ENCODE measurements at places on chromosomes 2 and 18. TPM values are rescaled to one million over a fixed set of nuclear protein-coding genes. Genes with fewer than 3 reads are reported as not detected.

KLHL41 gene
- 2,952 TPM for total RNA-seq

TEKT4 gene
- not detected for total RNA-seq

DNA sequence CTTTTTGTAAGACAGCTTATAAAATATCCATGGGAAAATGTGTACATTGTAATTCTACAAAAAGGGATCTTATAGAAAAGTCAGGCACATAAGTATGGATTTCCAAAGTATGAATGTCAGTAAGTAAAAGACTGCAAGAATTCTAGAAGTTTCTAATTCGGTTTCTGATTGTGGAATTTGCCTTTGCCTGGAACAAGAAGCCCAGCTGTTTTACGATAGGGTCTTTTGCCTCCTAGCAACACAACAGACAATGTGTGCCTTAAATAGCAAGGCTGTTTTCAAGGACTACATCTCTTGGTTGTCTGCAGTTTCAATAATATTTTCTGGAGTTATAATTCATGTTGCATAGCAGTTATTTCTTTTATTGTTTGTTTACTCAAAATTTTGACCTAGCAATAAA, 312.9 kb downstream of the MTX2 start:
- no peaks in the 10 kb centered on the region for H3K27me3 ChIP-seq
- no peak overlapping the region for H3K27ac ChIP-seq
- no peaks in the 10 kb centered on the region for H3K36me3 ChIP-seq
- H3K4me3 ChIP-seq, result no peak overlapping the region

GRCh38 chr2:230160112-230160660, 59.6 kb downstream of the SP110 start:
- DNase-seq, result no peak
- no peaks in the 10 kb centered on the region for H3K27me3 ChIP-seq

DNA sequence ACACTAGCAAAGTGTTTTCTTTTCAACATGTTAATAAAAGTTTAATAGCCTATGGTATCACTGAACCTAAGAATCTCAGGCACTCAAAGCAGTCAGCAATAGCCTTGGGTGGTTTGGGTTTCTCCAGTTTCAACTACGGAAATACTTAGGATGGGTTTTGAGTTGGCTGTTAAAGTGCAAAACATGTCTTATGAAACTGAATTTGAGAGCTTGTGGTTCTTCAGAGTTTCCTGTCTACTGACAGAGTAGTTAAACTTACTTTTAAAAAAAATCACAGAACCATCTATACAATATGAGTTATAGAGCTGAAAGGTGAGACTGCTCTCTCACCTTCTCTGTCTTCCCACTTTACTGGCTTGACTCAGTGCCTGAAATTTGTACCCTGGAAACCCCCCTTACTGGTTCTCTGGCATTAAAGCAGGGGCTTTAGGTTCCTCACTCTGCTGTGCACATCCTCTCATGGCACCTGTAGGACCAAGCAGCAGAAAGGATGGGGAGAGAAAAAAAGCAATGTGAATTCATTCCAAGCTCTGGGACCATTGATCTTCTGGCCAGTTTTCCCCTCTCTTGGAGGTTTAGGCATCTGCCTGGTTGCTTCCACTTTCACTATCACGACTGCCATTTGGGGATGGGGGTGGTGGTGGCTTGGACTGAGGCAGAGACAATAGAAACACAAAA, 18.1 kb downstream of the CCDC141 start:
- H3K4me3 ChIP-seq, result no peak overlapping the region
- no peaks in the 10 kb centered on the region for H3K36me3 ChIP-seq
- no peaks in the 10 kb centered on the region for H3K27me3 ChIP-seq
- H3K27ac ChIP-seq, result no peak overlapping the region

DNA sequence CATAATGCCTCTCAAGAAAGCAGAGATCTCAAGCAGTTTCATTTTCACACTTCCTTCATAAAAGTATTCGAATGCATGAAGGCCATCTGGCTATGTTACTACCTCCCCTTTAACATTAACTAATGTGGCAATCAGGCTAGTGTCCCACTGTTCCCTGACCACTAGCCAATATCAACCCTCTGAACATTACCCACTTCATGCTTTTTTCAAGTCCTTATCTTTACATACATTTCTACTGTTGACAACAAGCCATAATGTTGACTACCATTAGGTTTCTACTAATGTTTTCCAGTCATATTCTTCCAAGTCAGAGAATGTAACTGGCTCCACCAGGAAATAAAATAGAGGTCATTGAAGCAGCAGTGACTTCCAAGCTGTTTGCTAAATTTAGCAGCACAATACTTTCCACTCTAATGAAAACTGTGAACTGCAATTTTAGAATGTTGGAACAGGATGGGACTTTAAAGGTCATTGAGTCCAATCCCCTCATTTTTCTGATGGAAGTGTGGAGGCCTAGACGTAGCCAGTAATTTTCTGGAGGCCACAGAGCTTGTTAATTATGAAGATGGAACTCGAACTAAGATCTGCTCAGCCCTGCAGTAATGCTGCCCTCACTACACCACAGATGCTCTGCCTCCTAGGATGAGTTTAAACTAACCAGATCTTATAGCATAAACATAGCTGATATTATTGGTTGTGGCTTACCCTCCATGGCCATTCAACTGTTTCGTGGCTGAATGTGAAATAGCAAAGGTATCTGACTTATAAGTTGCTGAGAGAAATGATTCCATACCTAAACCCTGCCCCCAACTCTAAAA, 630 bp upstream of the PPP1R1C start:
- no peaks in the 10 kb centered on the region for H3K27me3 ChIP-seq
- H3K27ac ChIP-seq, result peak overlapping the region; percentile 29
- no peak for DNase-seq
- no peaks in the 10 kb centered on the region for H3K36me3 ChIP-seq

NEU2 gene
- total RNA-seq, result not detected

GRCh38 chr2:241885946-241886643, 16.6 kb downstream of the RTP5 start:
- no peak for DNase-seq
- H3K4me1 ChIP-seq, result peaks cover 14% of the 10 kb centered on the region
- H3K27ac ChIP-seq, result no peak overlapping the region
- no peaks in the 10 kb centered on the region for H3K27me3 ChIP-seq

POTEF gene
- total RNA-seq, result not detected

MATN3 gene
- 0.34 TPM for total RNA-seq

DNA sequence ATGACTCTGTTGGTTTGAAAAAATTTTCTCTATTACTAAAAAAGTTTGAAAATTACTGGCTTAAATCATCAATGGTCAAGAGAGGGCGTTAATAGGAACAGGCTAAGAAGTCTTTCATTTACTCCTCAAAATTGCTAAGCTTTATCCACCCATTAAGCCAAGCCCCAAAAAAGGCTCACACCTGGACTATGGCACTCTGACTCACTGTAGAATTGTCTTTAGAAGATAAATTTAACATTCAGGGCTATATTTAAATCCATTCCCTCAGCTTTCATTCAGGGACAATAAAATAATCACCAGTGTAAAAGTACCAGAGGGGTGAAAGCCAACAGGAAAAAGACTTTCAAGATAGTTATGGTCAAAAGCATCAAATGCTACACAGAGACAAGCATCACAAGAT, 80.0 kb downstream of the SESTD1 start:
- no peak for DNase-seq
- no peaks in the 10 kb centered on the region for H3K4me1 ChIP-seq

DNA sequence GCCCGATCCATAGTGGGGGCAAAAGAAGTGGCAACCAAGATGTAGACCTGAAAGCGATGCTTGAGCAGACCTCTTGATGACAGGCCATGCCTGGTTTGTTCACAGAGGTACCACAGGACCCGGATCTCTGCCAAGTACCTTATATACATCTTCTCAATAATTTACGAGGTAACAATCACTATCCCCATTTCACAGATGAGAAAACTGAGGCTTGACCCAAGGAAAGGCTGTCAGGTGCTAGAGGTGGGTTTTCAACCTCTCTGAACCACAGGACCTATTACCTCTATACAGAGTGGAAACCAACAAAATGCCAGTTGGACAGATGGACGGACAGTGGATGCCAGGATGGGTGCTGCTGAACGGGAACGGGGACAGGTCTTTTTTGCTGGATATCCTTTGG, 13.8 kb upstream of the DIS3L2 start:
- H3K36me3 ChIP-seq, result no peaks in the 10 kb centered on the region
- no peaks in the 10 kb centered on the region for H3K27me3 ChIP-seq
- DNase-seq, result no peak
- H3K4me3 ChIP-seq, result no peak overlapping the region

DNA sequence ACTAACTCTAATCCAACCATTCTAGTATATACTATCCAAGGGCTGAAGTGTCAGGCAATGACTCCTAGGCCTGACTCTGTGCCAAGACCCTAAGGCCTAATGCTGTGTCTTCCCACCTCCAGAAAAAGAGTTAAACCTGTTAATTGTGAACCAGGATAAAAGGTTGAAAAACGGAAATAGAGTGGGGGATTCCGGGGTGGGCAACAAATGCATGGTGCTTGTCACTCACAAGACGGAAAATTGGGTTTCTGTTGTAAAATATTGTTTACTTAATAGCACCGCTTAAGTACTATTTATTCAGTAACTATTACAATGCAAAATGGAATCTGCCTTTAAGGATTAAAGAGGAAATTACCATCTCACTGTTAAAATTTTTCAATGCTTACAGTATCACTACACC, 3.2 kb downstream of the STK17B start:
- no peak overlapping the region for H3K27ac ChIP-seq
- peaks cover 13% of the 10 kb centered on the region for H3K4me1 ChIP-seq
- DNase-seq, result no peak
- H3K4me3 ChIP-seq, result no peak overlapping the region
- H3K36me3 ChIP-seq, result no peaks in the 10 kb centered on the region
- no peaks in the 10 kb centered on the region for H3K27me3 ChIP-seq

- no peak for DNase-seq
- H3K4me1 ChIP-seq, result no peaks in the 10 kb centered on the region
- no peaks in the 10 kb centered on the region for H3K36me3 ChIP-seq
- peaks cover 14% of the 10 kb centered on the region for H3K27me3 ChIP-seq
- no peak overlapping the region for H3K27ac ChIP-seq
- no peak overlapping the region for H3K4me3 ChIP-seq
Measured at GRCh38 chr2:136110526-136110925, 7.4 kb downstream of the CXCR4 start.

DNA sequence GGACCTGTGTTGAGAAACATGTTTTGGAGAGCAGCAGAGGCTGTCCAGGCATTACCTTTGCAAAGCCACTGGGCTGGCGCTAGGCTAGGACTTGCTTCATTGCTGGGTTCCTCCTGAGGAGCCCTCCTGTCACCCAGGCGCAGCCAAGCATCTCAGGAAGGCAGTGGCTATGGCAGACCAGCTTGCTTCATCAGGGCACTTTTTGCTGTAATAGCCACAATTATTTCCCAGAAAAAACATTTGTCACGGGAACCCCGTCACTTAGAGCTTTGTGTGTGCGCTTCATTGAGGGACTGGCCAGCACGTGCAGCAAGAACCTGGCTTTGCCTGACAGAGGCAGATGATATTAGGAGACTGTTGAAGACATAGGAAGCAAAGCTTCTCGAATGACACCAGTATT, 36.4 kb downstream of the SLC20A1 start:
- no peak overlapping the region for H3K27ac ChIP-seq
- no peaks in the 10 kb centered on the region for H3K27me3 ChIP-seq
- H3K4me1 ChIP-seq, result peaks cover 27% of the 10 kb centered on the region
- no peak overlapping the region for H3K4me3 ChIP-seq
- no peaks in the 10 kb centered on the region for H3K36me3 ChIP-seq

DNA sequence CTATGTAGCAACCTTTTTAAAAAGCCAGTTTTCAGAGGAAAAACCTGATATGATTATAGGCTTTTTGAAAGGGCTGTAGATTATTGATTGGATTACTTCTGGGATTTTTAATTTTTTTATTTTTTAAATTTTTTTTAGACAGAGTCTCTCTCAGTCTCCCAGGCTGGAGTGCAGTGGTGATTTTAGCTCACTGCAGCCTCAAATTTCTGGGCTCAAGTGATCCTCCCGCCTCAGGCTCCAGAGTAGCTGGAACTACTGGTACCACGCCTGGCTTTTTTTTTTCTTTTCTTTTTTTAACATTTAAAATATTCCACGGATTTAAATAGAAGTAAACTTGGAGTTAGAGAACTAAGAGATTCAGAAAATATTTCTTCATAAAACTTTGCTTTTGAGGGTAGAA, 1.2 kb downstream of the MRPL19 start:
- H3K27ac ChIP-seq, result peak overlapping the region; percentile 87
- no peaks in the 10 kb centered on the region for H3K27me3 ChIP-seq
- no peak for DNase-seq
- no peaks in the 10 kb centered on the region for H3K36me3 ChIP-seq

DNA sequence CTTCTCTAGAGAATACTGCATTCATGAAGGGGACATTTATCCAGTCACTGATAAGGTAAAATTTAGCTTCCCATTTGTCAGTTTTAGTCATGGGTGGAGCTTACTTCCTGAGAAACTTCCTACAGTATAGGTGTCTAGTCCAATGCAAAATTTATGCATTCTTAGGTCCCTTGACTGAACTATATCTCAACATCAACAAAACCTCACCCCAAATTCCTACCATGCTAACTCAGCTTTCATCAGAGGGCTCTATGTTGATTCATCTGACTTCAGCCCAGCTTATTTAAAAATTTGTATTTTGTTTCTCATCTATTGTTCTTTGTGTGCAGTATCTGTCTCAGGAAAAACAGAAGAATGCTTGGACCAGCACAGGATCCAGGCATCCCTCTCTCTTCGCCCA, 296.4 kb upstream of the ACVR2A start:
- H3K36me3 ChIP-seq, result no peaks in the 10 kb centered on the region
- no peak for DNase-seq
- H3K27me3 ChIP-seq, result no peaks in the 10 kb centered on the region
- H3K27ac ChIP-seq, result no peak overlapping the region
- no peaks in the 10 kb centered on the region for H3K4me1 ChIP-seq
- no peak overlapping the region for H3K4me3 ChIP-seq

GRCh38 chr2:133643863-133644262, 75.6 kb upstream of the NCKAP5 start:
- no peaks in the 10 kb centered on the region for H3K36me3 ChIP-seq
- no peak overlapping the region for H3K4me3 ChIP-seq
- no peak overlapping the region for H3K27ac ChIP-seq
- no peaks in the 10 kb centered on the region for H3K27me3 ChIP-seq
- H3K4me1 ChIP-seq, result no peaks in the 10 kb centered on the region

GRCh38 chr2:86028766-86029381, 76.8 kb downstream of the POLR1A start:
- peak overlapping the region; percentile 76 for H3K27ac ChIP-seq
- no peaks in the 10 kb centered on the region for H3K36me3 ChIP-seq
- peak; percentile 70 for DNase-seq
- peaks cover 5% of the 10 kb centered on the region for H3K4me1 ChIP-seq
- no peak overlapping the region for H3K4me3 ChIP-seq

DNA sequence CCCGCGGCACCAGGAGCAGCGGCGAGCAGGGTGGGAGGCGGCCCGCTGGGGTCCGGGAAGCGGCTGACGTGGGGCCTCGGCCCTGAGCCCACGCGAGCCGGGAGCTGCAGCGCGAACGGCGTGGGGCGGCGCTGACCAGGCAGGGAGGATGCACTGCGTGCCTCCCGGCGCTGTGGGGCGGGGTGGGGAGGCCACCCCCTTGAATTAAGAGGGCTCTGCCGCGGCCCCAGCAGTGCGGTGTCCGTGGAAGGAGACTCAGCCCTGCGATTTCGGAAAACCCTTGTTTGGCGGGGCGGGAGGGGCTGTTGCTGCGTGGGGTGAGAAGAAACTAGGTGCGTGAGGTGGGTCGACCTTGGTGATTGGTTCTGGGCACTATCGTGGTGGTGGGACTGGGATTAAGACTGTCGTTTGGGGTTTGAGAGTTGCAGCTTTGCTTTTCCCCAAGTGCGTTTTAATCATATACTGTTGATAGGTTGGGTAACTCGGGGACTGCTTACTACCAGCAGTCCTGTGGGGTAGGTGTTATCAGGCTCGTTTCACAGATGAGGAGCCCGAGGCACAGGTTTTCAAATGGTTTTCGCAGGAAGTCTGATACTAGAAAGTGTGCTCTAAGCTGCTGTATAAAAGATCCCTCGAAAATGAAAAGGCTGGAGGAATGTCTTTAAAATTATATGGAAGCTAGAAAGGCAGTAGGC, 722 bp downstream of the ACSL3 start:
- peak; percentile 34 for DNase-seq
- H3K27ac ChIP-seq, result peak overlapping the region; percentile 87
- H3K4me3 ChIP-seq, result peak overlapping the region; percentile 87
- H3K36me3 ChIP-seq, result no peaks in the 10 kb centered on the region
- H3K4me1 ChIP-seq, result peaks cover 51% of the 10 kb centered on the region
